Muscle of leg (tissue), 16 donors: ENCODE measurements at places on chromosomes 3 and 15. TPM values are rescaled to one million over a fixed set of nuclear protein-coding genes. Genes with fewer than 3 reads are reported as not detected.

DNA sequence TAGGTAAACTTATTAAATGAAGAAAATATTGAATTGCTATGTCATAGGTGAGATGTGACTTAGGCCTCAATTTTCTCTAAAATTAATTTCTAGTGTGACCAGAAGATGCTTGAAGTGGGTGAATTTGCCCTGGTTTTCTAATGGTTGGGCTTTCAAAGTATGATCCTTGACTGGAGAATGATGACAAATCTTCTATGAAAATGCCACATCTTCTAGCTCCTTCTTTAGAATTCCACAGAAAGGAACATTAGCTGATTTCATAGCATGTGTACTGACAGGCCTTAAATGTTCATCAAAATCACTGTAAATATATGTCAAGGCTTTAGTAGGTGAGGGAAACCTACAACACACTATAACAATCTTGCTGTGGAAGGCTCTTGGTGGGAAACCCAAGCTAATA, 8.9 kb downstream of the ABI3BP start:
- H3K27ac ChIP-seq, result peak overlapping the region; percentile 30
- no peak for DNase-seq
- peaks cover 3% of the 10 kb centered on the region for H3K36me3 ChIP-seq
- H3K4me1 ChIP-seq, result peaks cover 24% of the 10 kb centered on the region
- H3K4me3 ChIP-seq, result no peak overlapping the region
- H3K27me3 ChIP-seq, result no peaks in the 10 kb centered on the region

- no peak overlapping the region for H3K27ac ChIP-seq
- H3K27me3 ChIP-seq, result no peaks in the 10 kb centered on the region
- no peak overlapping the region for H3K4me3 ChIP-seq
Measured at GRCh38 chr3:189652042-189652441, 20.9 kb downstream of the TP63 start.

DNA sequence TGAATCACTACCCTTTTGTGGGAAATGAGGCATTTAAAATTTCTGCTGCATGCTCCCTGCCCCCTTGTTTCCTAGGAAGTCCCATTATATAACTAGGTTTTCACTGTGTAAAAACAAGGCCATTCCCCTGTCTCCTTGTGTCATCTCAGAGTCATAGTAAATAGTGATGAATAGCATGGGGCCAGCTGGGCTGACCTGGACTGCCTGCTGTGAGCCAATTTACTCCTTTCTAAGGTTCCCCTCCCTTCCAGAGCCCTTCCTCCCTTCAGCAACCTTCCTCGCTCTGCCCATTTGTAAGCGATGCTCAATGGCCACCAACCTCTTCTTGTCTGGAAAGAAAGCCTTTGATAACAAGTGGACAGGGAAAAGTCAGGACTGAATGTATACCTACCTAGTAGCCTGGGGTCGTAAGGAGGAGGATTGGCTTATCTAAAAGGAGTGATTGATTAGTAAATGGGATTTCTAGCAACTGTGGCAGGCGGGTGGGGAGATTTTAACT, 11.7 kb downstream of the ITGA11 start:
- H3K4me3 ChIP-seq, result no peak overlapping the region
- H3K36me3 ChIP-seq, result no peaks in the 10 kb centered on the region
- H3K4me1 ChIP-seq, result peaks cover 10% of the 10 kb centered on the region
- no peaks in the 10 kb centered on the region for H3K27me3 ChIP-seq

GRCh38 chr3:194198938-194199337, 63.0 kb downstream of the HES1 start:
- H3K4me3 ChIP-seq, result no peak overlapping the region
- H3K4me1 ChIP-seq, result peaks cover 16% of the 10 kb centered on the region
- peaks cover 30% of the 10 kb centered on the region for H3K27me3 ChIP-seq
- no peak overlapping the region for H3K27ac ChIP-seq
- DNase-seq, result no peak
- no peaks in the 10 kb centered on the region for H3K36me3 ChIP-seq

GRCh38 chr3:73516631-73517030, 108.1 kb downstream of the PDZRN3 start:
- H3K4me1 ChIP-seq, result peaks cover 27% of the 10 kb centered on the region
- H3K27me3 ChIP-seq, result no peaks in the 10 kb centered on the region
- peaks cover 3% of the 10 kb centered on the region for H3K36me3 ChIP-seq
- H3K27ac ChIP-seq, result peak overlapping the region; percentile 33
- DNase-seq, result peak; percentile 41

DNA sequence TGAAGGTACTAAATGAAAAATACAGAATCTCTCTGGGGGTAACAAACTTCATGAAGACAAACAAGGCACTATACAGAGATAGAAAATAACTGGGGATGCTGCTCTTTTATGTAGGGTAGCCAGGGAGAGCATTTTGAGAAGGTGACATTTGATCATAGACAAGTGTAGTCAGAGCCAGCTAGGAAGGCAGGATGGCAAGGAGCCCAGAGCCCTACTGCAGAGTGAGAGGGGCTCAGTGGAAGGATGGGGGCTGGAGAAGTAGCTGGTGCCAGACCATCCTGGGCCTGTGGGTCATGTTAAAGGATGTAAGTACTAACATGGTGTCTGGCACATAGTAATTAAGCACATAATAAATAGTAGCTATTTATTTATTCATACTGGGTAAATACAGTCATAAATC, 133.6 kb downstream of the MEIS2 start:
- H3K36me3 ChIP-seq, result no peaks in the 10 kb centered on the region
- no peaks in the 10 kb centered on the region for H3K4me1 ChIP-seq
- no peak overlapping the region for H3K4me3 ChIP-seq
- no peaks in the 10 kb centered on the region for H3K27me3 ChIP-seq
- no peak for DNase-seq

DNA sequence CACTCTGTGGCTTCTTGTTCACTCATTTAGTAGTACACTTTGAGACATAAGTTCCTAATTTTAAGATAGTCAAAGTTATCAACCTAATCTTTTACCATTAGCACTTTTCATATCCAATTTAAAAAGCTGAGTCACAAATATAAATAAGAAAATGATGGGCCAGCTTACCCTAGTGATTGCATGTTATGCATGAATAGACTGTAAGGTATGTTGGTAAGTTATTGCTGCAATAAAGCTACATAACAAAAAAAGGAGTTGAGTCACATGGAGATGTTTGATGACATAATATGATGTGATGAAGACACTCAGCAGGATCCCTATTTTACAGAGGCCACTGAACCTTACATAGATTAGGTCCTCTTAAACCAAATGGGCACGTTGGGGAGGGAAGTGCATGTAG, 161.3 kb downstream of the OCA2 start:
- no peak overlapping the region for H3K4me3 ChIP-seq
- H3K27ac ChIP-seq, result no peak overlapping the region
- H3K27me3 ChIP-seq, result no peaks in the 10 kb centered on the region
- no peaks in the 10 kb centered on the region for H3K36me3 ChIP-seq

The CLEC3B gene
- 136 TPM for polyA plus RNA-seq

DNA sequence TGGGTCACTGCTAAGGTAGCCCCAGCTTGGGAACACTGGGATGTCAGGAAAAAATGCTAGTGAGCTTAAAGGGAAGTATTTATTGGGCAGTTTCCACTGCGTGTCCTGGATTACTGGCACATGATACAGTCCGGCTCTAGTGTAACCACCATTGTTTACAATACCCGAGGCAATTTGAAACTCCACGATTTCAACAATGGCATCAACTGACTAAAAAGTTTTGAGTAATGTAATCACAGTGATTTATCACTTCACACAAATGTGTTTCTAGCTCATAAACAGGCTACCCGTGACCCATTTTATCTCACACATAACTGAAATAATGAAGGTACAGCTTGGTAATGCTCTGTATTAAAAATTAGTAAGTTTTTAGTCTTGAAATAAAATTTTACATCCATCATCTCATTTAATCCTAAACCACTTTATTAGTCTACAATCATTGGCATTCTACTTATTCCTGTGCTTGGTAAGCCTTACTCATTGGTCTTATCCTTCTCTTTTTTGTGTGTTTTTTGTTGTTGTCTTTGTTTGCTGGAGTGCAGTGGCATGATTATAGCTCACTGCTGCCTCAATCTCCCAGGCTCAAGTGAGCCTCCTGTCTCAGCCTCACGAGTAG, 7.6 kb downstream of the ZMAT3 start:
- no peaks in the 10 kb centered on the region for H3K27me3 ChIP-seq
- no peak overlapping the region for H3K4me3 ChIP-seq
- no peak for DNase-seq
- no peaks in the 10 kb centered on the region for H3K4me1 ChIP-seq
- peaks cover 6% of the 10 kb centered on the region for H3K36me3 ChIP-seq
- H3K27ac ChIP-seq, result no peak overlapping the region

DNA sequence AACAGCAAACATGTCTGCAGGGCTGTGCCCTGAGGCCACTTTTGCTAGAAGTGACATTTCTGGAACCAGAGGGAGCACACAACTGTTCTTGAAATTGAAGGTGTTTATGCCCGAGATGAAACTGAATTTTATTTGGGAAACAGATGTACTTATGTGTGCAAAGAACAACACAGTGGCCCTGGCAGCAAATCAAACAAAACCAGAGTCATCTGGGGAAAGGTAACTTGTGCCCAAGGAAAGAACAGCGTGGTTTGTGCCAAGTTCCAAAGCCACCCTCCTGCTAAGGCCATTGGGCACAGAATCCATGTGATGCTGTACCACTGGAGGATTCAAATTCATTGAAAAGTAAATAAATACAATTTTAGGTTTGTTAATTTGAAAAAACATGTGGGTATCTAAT, 31.2 kb upstream of the RARRES1 start:
- no peaks in the 10 kb centered on the region for H3K36me3 ChIP-seq
- no peak overlapping the region for H3K4me3 ChIP-seq
- no peak overlapping the region for H3K27ac ChIP-seq
- no peak for DNase-seq
- H3K27me3 ChIP-seq, result no peaks in the 10 kb centered on the region
